ENCODE measurements at places on chromosomes 4 and X.

DNA sequence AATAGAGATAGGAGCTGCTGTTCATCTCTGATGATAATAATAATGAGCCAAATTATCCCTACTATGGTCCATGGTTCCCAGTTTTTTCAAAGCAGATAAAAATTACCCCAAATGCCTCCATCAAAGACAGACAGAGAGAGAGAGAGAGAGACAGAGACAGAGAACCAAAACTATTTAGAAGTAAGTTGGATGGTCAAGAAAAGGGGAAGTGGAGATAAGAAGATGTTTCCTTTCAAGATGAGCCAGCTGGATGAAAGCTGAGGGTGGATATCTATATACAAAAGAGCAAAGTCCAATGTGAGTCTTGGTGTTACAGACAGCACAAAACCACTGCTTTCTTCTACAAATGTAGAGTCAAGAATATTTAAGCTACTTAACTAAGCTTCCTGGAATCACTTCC, 173.9 kb downstream of the GRIA3 start:
- no peak for DNase-seq

DNA sequence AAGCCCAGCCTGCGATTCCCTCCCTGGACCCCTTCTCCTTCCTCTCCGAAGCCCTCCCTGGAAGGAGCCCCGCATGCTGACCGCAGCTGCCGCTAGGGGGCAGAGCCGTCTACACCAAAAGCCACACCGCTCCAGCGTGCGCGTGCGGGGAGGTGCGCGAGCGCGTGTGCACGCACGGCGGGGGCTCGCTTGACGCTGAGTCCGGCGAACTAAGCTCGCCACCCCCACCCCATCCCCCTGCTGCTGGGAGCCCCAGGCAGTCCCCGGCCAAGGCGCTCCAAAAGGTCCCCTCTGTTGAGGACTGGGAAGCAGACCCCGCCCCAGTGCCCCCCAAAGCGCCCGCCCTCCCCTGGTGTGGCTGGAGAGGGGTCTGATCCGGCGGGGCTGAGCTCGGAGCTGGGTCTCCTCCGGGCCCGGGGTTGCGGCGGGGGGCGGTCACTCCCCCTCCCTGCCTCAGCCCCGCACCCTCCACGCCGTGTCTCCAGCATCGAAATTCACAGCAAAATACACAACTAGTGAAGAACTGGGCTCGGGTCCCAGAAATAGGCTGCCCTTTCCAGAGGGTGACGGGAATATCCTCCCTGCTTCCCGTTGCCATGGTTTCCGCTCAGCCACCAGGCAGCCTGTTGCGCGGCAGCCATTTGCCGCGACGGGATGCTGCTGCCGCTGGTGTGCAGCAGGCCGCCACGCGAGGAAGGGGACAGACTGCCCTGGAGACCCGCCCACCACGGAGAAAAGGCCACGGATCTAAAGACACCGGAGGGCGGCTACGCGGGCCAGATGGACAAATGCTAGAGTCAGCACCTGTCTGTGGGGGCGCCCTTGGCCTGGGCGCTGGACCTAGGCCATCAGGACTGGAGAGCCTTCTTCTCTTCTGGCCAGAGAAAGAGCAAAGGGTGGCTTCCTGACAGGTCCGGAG, 11.2 kb upstream of the CCNQ start:
- peak; percentile 71 for DNase-seq

GRCh38 chrX:15854080-15854655, 445 bp downstream of the AP1S2 start:
- peak; percentile 39 for DNase-seq

- DNase-seq, result no peak
Observed at GRCh38 chrX:30304866-30305265, 4.3 kb downstream of the NR0B1 start.

DNA sequence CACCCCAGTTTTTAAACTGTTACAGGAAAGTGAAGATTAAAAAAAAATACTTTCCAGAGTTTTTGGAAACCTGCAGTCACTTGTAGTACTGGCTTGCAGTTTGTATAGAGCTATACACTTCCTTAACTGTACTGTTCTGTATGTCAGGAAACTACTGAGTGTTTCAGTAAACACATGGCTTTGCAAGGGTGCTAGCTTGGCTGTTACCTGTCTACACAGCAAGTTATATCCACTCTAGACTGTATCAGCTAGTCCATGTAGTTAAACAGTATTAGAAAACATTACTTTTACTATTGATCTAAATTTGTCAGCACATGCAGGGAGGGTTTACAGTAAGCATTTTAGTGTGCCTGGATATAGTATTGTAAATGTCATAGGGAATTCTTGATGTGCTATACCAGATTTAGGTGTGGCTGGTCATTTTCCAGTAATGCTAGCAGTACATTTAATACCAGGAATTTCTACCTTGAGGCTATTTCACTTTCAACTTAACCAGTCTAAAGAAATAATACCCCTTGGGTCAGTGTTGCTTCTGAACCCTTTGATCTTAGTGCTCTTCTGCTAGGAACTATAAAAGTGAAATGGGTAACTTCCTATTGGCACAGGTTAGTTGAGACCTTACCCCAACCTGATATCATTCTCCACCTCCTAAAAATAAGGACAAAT, 192.3 kb upstream of the ANKRD50 start:
- no peak for DNase-seq

Data from midbrain (tissue), 1 donor.